ENCODE measurements at places on chromosomes 2 and 18.

- DNase-seq = no peak
These were observed 141.5 kb downstream of the SPHKAP start for GRCh38 chr2:228039752-228040534.

GRCh38 chr2:230400041-230400440 lies 16.0 kb upstream of the SP100 start:
- DNase-seq = no peak

DNA sequence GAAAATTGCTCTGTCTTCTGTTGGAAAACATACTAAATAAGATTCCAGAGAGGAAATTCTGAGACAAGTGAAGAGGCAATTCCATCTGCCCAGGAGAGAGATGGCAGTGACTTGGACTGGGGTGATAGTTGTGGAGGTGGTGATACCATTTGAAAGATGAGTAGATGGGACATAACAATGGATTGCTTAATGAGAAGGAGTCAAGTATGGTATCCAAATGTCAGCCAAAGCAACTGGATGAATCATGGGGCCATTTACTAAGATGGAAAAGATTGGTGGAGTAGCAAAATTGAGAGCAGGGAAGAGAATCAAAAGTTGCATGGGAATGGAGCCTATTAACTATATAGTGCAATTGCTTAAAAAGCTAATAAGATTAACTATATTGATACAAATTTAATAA lies 222.1 kb downstream of the ETAA1 start:
- no peak for DNase-seq

GRCh38 chr2:188269004-188269403 lies 22.7 kb upstream of the GULP1 start:
- no peak for DNase-seq

GRCh38 chr2:56465491-56465890 lies 281.7 kb downstream of the CCDC85A start:
- no peak for DNase-seq

DNA sequence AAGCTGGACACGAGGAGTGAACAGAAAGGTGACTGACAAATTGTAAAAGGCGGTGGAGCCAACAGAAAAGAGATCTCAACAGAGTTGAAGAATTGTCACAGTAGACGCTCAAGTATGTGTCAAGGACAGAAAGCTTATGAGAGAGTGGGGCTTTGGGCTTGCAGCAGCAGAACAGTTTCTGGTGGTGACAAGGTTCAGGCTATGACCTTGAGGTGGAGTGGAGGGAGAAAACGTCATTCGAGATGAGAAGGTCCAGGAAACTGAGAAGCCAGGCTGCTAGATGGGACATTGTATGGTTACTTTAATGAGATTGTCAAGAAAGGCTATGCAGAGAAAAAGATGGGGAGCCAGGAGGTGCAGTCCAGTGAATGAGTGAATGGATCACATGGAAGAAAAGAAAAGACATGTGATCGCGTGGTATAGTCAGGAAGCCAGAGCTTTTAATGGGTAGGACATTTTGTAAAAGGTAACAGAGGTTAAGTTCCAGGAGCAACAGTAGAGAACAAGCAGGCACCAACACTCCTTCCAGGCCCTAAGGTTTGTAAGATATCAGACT lies 91.1 kb upstream of the EPC2 start:
- DNase-seq = no peak

GRCh38 chr2:240619506-240620148 lies 5.7 kb upstream of the GPR35 start:
- DNase-seq = no peak

DNA sequence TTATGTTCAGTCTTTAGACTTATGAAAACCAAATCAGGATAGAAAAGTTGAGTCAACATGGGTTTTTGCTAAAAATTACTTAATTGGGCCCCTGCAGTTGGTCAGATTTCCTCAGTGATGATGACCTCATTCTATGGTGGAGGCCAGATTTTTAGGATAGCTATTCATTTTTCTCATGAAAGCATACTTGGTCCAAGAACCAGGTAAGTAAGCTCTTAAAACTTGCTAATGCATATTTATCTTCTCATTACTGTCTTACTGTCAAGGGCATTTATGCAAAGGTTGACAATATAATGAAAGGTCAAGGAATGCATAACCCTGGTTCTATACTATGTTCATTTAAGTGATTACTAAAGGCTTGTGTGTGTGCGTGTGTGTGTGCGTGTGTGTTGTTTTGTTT lies 650.6 kb downstream of the SATB2 start:
- no peak for DNase-seq

DNA sequence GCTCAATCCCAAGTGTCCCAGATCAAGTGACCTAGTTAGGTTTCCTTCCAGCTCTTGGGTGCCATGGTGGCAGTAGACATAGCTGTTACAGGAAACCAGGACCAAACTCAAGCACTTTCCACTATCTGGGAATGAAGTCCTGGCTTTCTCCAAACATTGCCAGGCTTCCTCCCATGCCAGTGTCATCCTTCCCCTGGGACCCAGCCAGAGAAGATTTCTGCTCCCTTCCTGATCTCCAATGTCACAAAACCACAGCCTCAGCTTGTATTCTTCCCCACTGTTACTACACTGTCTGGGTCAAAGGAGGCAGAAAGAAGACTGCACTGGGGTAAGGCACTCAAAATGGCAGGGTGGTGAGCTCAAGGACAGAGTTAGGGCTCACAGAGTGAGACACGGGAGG lies 347.1 kb downstream of the TNS1 start:
- DNase-seq = no peak

DNA sequence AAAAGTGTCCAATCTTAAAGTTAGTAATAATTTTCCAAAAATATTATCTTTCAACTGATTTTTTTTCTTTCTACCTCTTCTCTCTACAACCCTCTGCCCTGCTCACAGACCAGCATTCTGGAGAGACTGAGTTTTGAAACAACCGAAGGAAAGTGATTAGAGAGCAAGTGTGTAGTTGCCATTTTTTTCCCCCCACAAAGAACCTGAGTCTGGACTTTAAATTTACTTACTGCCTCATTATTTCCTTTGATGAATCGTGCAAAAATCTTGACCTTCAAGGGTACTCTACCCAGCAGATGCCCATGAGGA lies 63.4 kb upstream of the NEUROD1 start:
- no peak for DNase-seq

GRCh38 chr2:156532989-156533388 lies 96.8 kb downstream of the GPD2 start:
- DNase-seq = no peak

- no peak for DNase-seq
These were observed 828 bp downstream of the DYNC1I2 start for GRCh38 chr2:171688129-171688465.

DNA sequence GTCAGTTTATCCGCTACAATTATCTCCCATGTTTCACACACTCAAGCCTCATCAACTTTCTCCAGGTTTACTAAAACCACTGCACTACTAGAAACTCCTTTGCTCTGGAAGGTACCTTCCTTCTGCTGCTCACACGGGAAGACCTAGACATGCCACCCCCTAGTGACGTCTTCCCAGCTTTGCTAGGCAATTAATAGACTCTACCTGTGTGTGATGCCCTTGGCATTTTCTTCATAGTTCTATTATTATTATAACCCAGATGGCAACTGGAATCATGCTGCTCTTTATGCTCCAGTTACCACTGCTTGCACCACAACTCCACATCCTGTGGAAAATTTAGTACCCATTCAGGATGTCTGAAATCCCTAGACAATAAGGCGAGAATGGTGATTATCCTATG lies 42.4 kb downstream of the CACNB4 start:
- no peak for DNase-seq

DNA sequence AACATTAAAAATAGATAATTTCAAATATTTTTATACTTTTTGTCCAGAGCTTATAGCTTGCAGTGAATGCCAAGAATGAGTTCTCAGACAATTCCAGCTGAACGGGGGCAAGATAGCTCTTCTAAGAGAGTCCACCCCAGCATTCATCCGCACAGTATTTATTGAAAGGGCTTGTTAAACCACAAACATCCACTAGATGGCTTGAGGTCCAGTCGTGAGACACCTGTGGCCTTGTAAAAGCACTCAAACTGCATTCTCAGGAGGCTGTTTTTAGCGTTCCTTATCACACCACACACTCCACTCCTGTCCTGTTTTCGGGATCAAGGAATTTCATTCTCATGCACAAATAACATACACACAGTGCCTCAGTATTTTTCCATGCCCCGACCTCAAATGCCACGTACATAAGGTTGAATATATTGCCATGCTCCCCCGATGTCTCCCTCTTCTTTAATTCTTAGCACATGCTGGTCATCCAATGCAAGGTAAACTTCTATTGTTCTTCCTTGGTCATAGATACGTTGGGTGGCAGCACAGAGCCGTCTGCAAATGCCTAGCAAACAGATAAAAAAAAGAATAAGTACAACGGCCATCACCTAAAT lies 47.4 kb downstream of the DNAJC10 start:
- DNase-seq = no peak

- no peak for DNase-seq
These were observed 505.4 kb downstream of the CPS1 start for GRCh38 chr2:211061612-211062296.

GRCh38 chr2:164847981-164848741 lies 6.5 kb upstream of the COBLL1 start:
- DNase-seq = no peak

DNA sequence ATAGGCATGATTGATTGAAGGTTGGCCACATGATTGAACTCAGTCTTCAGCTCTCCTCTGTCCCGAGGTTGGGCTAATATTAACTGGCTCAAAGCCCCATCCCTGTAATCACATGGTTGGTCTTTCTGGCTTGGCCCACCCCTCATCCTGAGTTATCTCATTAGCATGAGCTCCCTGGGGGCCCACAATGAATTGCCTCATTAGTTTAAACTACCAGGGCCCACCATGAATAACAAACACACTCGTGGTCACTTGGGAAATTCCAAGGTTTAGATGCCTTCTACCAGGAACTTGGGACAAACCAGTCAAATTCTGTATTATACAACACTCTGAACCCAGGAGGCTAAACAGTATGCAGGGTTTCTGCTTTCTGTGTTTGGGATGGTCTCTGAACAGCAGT lies 121.7 kb upstream of the B3GNT2 start:
- no peak for DNase-seq

GRCh38 chr2:204495381-204495780 lies 49.9 kb upstream of the PARD3B start:
- no peak for DNase-seq

DNA sequence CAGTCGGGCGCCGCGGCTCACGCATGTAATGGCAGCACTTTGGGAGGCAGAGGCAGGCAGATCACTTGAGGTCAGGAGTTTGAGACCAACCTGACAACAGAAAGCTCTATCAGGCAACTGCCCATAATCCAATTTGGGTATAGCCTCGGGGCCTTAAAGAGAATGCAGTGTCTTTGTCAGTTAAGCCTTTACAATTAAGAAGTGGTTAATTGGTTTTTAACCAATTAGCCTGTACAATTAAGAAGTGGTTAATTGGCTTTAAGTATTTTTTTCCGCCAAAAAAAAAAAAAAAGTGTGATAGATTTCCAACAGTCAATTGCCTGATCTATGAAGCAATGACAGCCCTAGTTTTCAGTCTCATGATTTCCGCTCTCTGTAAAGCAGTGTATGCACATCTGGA lies 74.6 kb upstream of the NARS1 start:
- DNase-seq = no peak

Measured in stimulated activated CD8-positive, alpha-beta memory T cell treated with anti-CD3 and anti-CD28 coated beads, Interleukin-2, amount 100 ng/mL, for 1 hour (primary cell).